ENCODE measurements at places on chromosomes 2 and 18.

DNA sequence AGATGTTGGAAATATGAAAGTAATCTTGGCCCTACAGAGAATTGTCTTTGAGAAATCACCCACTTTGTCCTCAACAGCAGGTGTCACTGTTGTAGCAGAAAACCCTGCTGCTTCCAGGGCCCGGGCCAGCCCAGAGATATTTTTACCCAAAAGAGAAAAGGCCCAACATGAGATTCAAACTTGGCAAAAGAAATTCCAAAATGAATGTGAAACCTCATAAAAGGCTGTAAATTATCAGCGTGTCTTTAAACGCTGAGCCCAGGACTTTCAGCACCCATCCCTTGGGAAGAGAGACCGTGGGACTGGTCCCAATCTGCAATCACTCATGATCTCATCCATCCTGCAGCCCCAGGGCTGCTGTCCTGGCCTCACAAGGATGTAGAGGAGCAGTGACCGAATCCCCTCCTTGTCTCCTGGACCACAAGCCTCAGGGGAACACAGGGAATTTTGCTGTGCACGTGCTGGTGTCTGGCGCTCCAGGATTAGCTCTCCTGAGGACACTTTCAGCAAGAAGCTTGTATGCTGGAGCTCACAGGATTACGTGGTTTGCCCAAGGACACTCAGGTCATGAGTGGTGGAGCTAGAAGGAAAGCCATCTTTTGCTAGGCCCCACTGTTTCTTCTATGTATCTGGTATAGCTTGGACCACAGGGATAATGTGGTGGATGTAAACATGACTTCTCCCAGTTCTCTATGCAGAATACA lies 202.1 kb downstream of the RNF144A start:
- DNase-seq: peak; percentile 46

DNA sequence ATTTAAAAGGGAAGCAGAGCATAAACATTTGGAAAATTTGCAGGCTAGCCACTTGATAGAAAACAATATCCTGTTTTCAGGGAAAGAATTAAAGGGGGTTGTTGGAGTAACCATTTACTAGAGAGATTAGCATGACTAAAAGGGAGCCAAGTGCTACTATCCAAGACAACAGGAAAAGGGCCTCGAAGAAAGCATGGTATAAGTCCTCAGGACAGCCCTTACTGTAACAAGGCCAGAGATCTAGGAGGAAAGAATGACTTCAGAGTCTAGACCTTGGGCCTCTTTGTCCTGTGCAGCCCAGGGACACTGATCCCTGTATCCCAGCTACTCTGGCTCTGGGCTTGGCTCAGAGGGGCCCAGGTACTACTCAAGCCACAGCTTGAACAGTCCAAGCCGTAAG lies 16.6 kb downstream of the TPO start:
- no peak for DNase-seq

- no peak for DNase-seq
These were observed 852.6 kb downstream of the DPP10 start for GRCh38 chr2:115294999-115295398.

DNA sequence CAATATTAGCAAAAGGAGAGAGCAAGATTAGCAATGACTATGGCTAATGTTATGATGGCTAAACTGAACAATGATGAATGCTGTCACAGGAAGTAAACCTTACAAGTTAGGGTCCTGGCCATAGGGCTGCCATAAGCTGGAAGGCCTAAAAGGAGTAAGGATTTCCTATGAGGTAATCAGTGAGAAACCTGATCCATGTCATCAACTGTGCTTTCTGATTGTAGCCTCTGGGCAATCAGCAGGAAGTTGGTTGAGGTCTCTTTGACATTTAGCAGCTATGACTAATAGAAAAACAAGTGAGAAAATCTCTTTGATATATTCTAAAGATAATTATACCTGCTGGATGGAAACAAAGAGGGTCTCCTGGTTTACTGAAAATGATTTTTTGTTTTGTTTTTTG lies 193.0 kb downstream of the RAB3GAP1 start:
- DNase-seq: peak; percentile 12

- no peak for DNase-seq
These were observed 137.4 kb downstream of the CALCRL start for GRCh38 chr2:187310701-187311100.

DNA sequence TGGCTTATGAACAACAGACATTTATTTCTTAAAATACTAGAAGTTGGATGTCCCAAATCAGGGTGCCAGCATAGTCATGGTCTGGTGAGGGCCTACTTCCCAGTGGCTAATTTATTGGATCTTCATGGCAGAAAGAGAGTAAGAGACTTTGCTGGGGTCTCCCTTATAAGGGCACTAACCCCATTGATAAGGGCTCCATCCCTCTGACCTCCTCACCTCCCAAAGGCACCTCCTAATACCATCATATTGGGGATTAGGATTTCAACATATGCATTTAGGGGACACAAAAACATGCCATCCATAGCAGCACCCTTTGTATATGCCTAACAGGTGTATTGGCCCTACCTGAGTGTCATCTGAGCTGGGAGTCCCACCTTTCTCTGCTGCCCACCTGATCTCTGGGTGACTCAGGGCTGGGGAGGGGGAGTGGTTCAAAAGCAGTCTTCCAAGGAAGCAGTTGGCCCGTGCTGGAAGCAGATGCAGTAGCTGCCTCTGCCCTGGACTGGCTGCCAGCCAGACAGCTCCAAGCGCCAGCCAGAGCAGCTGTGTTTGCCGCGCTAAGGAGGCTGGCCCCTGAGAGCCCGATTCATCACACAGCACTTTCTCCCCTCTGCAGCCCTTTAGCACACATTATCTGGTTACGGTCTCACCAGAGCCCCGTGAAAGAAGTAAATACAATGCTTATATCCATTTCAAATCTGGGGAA lies 84.6 kb downstream of the SMAD7 start:
- DNase-seq: no peak
